ENCODE measurements at places on chromosomes 4 and X. TPM values are rescaled to one million over a fixed set of nuclear protein-coding genes. Genes with fewer than 3 reads are reported as not detected.

Gene GUCY1B1
- 2.4 TPM for polyA plus RNA-seq

DNA sequence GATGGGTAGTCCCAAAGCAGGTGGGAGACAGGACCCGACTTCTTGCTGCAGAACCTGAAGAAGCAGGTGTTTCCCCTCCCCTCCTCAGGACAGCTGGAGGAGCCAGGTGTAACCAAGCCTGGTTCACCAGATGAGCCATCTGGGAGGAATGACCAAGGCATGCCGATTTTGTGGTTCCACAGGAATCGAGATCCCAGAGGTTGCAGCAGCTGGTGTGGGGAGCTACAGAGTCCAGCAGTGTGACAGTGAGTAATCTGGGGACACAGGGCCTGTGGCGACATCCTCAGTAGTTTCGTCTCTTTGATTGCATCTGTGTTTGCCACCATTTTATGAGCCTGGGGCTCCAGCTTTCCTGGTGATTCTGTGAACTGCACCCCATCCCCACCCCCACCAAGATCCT is 2.6 kb upstream of the NDP start:
- no peaks in the 10 kb centered on the region for H3K4me1 ChIP-seq
- no peaks in the 10 kb centered on the region for H3K27me3 ChIP-seq
- no peak overlapping the region for H3K4me3 ChIP-seq
- H3K36me3 ChIP-seq = no peaks in the 10 kb centered on the region
- H3K27ac ChIP-seq = no peak overlapping the region

Gene ARMCX4
- 3.2 TPM for polyA plus RNA-seq

GRCh38 chr4:67152976-67153375 is 392.3 kb downstream of the CENPC start:
- H3K4me3 ChIP-seq = no peak overlapping the region
- no peak overlapping the region for H3K27ac ChIP-seq
- no peaks in the 10 kb centered on the region for H3K4me1 ChIP-seq
- no peaks in the 10 kb centered on the region for H3K36me3 ChIP-seq
- H3K27me3 ChIP-seq = no peaks in the 10 kb centered on the region

GRCh38 chr4:140719686-140720085 is 36.5 kb downstream of the TBC1D9 start:
- DNase-seq = no peak
- H3K27me3 ChIP-seq = no peaks in the 10 kb centered on the region
- H3K36me3 ChIP-seq = no peaks in the 10 kb centered on the region
- peaks cover 3% of the 10 kb centered on the region for H3K4me1 ChIP-seq
- H3K4me3 ChIP-seq = no peak overlapping the region

Measured in sigmoid colon (tissue), 7 donors.